ENCODE measurements at places on chromosomes 11 and 22.

DNA sequence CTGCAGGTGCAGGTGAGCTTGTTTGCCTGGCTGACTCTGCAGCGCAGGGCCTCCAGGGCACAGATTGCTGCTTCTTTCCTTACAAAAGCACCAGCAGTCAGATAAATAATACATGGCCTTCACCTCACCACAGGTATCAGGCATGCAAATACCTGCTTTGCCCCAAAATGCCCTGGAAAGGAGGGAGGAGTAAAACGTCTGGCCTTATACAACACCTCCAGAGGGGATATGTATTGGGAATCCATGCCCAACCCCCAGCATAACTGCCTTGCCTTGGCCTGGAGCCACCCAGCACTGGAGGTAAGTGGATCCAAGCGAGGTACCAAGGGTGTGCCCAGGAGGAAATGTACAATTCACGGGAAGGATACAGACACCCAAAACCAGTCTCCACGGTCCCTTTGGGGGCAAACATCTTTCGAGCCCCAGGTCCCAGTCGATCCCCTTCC is 860 bp downstream of the TMEM184B start:
- DNase-seq = no peak

DNA sequence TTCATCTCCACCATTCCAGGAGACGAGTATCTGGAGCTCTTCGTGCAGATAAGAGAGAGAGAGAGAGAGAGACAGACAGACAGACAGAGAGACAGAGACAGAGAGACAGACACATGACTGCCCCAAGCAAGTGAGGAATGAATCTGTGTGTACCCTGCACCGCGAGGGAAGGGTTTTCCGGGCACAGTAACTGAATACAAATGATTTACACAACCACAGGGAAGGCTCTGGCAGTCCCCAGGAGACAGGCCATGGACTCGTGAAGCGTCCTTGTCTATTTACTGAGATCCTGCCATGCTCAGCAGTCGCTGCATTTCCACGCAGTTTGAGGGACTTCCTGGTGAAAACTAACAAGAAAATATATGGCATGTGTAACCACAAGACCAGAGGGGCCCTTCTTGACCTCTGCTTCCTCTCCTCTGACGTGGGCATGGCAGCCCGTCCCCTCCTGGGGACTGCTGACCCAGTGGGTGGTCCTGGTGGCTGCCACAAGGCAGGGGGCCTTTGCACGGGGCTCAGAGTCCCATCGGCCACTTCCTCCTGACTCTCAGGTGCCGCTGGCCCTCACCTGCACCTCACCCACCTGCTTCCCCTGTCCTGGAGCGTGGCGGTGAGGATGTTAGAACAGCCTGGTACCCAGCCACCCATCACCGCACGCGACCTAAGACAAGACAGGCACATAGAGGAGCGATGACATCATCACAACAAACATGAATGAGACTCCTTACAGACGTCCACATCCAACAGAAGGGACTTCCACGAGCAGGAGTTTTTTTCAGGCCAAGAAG is 75.9 kb downstream of the PHF21B start:
- no peak for DNase-seq

GRCh38 chr11:130718120-130718519 is 198.2 kb downstream of the SNX19 start:
- no peak for DNase-seq

GRCh38 chr22:50361222-50361621 is 18.1 kb downstream of the PPP6R2 start:
- DNase-seq = no peak

DNA sequence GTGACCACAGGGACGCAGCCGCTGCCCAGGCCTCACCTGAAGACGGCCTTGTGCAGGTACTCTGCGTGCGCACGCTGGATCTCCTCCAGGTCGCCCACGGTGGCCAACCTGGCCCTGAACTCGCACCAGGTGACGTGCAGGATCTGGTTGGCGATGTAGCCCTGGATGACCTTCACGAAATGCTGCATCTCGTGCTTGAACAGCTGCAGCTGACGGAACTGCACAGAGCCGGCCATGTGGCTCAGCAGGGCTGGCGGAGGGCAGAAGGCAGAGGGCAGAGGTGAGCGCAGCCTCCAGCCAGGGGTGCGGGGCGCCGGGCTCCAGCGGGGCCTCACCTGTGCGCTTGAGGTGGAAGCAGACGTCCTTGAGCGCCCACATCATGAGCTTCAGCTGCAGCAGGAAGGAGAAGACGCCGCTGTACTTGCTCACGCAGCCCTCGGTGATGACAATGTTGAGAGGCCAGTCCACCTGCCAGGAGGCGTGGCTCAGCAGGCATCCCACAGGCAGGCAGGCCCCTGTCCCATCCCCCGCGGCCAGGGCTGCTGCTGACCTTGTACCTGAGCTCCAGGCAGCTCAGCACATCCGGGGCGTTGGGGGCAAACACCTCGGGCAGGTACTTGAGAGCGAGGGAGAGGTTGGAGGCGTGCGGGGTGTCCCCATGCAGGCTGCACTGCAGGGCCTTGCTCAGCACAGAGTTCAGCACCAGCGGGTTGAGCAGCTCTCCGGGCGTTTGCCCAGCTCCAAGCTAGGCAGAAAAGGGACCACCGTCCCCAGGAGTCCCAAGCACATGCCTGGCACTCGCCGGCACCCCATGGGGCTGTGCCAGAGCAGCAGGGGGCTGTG is 17.6 kb downstream of the SELENOO start:
- DNase-seq = no peak

DNA sequence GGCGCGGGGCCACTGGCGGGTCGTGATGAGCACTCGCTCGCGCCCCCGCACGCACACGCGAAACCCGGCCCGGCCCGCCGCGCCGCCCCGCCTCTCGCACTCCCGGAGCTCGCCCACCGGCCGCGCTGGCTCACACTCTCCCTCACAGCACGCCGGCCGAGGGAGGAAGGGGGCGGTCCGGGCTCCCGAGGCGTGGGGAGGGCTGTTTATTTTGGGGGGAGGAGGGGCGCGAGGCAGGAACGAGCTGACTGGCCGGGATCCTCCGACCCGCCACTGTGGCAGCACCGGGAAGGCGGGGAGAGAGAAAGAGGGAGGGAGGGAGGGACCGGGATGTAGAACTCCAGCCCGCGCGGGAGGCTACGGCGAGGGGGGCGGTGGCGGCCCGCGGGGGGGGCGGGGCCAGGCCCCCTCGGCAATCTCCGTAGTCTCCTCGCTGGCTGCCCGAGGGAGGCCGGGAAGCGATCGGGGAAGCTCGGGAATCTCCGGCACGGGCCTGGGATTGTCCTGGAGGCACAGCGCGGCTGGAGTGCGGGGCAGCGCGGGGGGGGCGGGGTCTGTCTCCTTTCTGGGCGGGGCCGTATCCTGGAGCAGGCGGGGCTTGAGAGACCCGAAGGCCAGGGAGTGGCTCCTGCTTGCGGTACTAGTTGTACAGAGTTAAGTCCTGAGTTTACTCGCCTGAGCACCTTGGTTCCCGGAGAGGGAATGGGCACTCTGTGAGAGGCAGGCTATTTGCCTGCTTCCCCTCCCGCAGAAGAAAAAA is at the start of gene RBFOX2:
Gene RBFOX2, minus strand, starts transcription at position 179 of the 760 bp plus-strand sequence. CDS start 399 bp downstream, outside the sequence.
- peak; percentile 27 for DNase-seq

GRCh38 chr11:19218786-19219460 is 17.1 kb upstream of the CSRP3 start:
- DNase-seq = no peak

GRCh38 chr11:6991227-6991626 is 28.9 kb downstream of the ZNF214 start:
- no peak for DNase-seq

- no peak for DNase-seq
These were observed 696.3 kb downstream of the DLG2 start for GRCh38 chr11:84930863-84931262.
